ENCODE measurements at places on chromosomes 7 and 10.

DNA sequence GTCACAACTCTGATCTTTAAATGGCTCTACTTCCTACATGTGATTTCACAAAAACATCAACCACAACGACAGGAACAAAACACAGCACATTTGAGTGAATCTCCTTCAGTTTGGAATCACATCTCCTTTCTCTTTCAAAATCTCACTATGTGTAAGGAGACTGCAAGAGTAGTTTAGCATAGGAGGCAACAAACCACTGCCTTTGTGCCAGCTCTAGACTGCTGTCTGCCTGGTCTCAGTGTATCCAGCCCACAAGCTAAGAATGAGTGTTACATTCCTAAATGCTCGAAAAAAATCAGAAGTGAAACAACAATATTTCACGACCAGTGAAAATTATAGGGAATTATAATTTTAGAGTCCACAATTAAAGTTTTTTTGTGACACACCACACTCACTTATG is 217.0 kb upstream of the STEAP4 start:
- no peak for DNase-seq

DNA sequence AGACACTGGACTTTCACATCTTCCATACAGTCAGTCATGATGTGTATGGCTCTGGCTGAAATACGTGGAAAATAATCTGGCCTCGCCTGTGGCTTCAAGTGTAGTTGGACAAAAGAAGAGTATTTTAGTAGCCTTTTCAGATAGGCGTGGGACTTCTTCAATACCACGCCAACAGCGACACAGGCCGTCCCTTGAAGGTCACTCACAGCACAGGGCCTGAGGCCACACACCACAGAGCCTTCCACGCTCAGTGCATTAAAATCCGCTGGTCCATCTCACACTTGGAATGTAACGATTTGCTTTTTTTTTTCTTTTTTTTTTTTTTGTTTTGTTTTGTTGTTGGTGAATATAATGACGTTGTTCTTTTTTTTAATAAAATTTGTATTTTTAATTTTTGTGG is 51.8 kb upstream of the SUN1 start:
- no peak for DNase-seq

- DNase-seq = no peak
Measured at GRCh38 chr7:36153571-36154097, 580 bp downstream of the EEPD1 start.

GRCh38 chr10:132386419-132386831 is 10.6 kb upstream of the PWWP2B start:
- DNase-seq = peak; percentile 68

DNA sequence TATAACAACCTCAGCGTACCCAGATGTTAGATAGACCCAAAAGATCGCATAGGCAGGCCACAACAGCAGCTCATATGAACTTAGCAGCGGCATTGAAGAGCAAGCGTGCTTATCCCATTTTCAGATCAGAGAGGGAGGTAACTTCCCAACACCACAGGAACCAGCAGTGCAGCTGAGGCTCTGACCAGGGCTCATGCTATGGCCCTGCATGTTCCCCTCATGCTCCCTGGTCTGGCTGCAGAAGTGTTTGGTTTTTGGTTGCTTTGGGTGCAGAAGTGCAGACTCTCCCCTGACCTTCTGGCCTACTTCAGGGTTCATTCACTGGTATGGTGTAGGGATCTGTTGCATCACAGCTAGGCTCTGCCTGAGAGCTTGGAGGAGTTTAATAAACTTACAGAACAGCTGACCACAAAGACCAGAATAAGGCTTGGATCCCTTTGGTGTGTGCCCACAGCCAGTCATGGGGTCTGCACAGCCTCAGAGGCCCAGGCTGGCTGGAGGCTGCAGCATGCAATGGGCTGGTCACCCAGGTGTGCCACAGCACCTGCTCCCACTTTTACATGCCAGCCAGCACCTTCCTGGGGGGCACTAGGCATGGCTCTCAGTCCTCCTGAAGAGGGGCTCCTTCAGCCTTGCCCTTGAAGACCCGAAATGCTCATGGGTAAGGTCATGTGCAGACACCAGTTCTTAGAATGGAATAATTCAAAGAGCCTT is 9.1 kb upstream of the CXCL12 start:
- DNase-seq = no peak

DNA sequence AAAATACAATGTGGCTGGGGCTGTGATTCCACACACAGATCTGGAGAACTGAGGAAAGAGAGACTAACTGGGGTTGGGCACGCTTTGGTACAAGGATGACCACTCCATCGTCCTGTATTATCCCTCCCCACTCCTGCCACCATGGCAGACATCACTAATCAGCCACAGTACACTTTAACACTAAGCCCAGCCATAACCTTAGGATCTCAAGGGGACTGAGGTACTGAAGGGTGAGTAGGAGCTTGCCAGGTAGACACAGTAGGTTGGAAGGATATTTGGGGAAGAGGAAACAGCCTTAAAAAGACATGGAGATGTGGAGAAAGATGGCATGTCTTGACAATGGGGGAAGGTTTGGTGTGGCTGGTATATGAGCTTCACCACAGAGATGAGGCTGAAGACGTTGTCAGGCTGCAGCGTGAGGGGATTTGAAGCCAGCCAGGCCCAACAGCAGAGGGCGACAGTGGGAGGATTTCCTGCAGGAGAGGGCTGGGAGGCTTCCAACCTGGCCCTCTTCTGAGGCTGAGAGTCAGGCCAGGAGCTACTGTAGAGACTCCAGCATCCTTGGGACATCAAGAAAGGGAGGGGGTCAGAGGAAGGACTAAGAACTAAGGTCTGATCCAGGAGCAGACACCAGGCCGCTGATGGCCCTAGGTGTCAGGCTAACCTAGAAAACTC is 58.6 kb upstream of the COL13A1 start:
- DNase-seq = no peak

GRCh38 chr7:43535031-43535451 is 47.9 kb upstream of the STK17A start:
- no peak for DNase-seq

GRCh38 chr7:80642871-80643270 is 4.4 kb downstream of the CD36 start:
- DNase-seq = no peak

GRCh38 chr7:121083790-121084251 is 95.3 kb downstream of the CPED1 start:
- no peak for DNase-seq

- no peak for DNase-seq
Measured at GRCh38 chr7:106367018-106367420, 82.2 kb upstream of the NAMPT start.

GRCh38 chr10:122419016-122419415 is 35.4 kb upstream of the ARMS2 start:
- no peak for DNase-seq

DNA sequence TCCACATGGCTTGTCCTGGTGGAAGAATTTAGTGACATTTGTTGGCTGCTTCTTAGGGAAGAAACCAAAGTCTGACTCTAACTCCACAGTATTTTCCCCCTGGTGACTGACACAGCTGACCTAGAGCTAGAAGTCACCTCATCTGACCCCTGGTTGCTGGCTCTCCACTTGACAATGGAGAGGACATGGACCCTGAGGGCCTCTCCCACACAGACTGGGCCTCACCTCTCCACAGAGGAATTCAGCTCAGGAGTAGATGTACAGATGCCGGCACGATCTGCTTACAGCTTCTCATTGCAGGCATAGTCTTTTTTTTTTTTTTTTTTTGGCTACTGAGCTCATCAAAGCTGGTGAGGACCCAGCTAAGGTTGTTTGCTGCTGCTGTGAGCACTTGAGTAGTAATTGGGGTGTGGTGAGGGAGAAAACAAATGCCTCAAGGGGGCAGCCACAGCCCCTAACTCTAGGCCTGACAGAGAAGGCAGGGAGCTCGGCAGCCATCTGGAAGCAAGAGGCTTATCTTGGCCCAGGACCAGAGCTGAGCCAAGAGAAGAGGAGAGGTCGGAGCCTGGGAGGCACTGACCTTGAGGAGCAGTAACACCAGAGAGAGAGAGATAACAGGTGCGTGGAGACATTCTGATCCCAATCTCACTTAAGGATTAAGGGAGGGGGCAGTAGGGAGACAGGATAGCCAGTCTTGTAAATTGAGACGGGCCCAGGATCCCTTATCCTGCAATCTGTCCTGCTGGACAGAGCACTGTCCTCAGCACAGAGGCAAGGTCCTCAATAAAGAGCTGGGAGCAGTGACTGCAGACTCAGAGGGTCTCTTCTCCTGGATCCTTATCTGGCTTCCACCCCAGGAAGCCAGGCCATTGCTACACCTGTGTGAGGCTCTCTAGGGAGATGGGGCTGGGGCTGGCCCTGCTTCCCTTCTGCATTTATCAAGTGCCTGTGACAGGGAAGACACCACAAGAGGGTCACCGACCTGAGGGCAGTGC is 9.4 kb downstream of the PRSS58 start:
- no peak for DNase-seq

DNA sequence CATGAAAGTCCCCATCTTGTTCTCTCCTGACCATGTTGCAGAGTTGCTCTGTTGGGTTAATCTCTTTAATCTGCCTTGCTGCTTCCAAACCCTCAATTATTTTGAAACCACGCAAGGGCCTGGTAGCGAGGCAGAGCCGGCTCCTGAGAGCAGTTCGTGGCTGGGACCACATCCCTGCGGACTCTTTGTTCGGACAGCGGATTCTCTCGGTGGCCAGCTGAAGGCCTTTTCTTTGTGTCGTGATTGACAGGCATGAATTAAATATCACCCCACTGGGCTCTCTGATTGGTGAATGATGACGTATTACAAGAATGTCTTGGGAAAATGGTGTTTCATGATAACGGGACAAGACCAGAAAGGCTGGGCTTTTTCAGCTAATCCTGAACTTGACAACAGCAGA is 66.9 kb upstream of the ARHGAP21 start:
- DNase-seq = no peak

DNA sequence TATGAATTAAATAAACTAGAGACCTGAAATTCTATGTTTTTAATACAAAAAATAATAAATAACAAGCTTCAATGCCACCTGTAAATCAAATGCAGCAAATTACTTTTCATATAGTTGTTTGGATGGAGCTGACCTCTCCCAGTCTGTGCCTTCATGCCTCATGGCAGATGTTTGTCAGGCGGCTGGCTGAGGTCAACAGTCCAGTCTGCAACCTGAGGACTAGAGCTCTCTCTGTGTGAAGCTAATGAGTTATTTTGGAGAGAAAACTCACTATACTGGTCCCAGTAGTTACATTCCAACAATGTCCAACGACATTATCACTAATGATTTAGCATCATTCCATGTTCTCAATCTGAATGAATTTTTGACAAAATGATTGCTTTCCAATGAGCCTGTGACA is 746.2 kb upstream of the POM121L12 start:
- DNase-seq = no peak

- no peak for DNase-seq
Measured at GRCh38 chr10:79252450-79252849, 94.8 kb upstream of the PPIF start.

DNA sequence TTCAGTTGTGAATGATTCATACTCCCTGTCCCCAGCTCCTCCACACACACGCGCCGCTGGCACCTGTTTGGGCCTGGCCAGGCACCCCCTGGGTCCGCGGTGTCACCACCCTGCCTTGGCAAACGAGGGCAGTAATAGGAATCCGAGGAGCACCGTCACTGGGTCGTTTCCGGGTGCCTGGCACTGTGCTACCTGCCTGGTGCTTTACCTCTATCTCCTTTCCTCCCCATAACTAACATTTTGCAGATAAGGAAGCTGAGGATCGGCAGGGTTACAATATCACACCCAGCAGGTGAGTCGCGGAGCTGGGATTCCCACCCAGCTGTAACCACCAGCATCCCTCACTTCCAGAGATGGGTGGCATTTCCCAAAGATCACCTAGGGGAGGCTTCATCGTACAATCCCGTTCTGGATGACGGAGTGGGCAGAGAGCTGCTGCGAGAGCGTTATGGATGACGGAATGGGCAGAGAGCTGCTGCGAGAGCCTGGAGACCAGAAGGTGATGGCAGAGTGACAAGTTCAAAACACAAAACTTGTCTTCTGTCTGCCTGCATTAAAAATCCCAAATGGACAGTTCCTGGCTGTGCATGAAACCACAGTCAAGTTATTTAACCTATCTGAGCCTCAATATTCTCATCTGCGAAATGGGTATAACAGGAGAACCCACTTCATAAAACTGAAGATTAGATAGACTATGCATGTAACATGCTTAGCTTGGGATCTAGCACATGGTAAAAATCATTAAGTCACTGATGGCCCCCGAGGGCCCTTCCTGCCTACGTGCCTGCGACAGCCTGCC is 1.1 kb upstream of the HSPA12A start:
- DNase-seq = no peak

- no peak for DNase-seq
Measured at GRCh38 chr7:141045126-141045841, 28.6 kb upstream of the TMEM178B start.

DNA sequence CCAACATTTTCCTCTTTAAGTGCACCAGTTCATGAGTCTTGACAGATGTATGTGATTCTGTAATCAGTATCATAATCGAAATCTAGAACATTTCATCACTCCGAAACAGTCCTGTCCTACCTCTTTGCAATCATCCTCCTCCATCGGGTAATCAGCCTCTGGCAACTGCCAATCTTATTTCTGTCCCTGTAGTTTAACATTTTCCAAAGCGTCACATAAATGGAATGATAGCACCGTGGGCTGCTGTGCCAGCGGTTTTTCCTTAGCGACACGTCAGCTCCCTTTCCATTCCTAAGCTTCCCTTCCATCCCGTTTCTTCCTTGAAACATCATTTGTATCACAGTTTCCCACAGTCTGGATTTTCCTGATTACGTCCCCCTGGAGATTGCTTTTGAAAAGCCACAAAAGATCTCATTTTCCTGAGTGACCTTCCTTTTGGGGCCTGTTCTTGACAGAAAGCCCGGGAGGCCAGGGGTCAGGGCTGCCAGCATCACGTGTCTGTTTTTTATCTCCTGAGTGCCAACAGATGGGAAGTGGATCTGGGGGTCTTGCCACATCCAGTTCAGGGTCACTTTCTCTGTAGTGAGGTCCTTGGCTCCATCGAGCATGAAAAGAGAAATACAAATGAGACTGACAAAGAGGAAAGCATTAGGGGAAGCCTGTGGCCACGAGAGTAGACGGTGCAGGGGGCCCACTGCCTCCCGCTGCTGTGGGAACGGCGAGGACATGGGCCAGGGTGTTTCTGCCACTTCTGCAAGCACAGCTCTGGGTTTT is 31.6 kb downstream of the TMEM120A start:
- no peak for DNase-seq

GRCh38 chr7:30462179-30462578 is 16.4 kb downstream of the NOD1 start:
- DNase-seq = no peak

DNA sequence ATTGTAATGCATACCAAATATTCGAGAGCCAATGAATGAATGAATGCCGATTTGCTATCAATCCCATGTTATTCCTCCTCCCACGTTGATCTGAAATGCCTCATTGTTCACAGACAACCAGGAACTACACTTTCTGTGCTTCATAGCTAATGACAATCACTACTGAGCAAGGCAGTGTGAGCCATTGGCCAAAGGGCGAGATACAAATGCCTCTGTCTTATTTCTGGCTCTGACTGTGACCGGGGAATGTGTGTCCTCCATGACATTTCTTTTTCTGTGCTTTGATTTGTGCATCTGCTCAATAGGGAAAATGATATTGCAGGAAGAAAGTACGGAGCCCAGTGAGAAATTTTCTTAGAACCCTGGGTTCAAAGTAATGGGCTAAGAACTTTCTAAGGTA is 217.1 kb downstream of the CXCL12 start:
- no peak for DNase-seq

- no peak for DNase-seq
Measured at GRCh38 chr10:123294109-123294508, 139.9 kb downstream of the BUB3 start.

GRCh38 chr7:39971924-39972323 is 21.9 kb downstream of the CDK13 start:
- no peak for DNase-seq

GRCh38 chr7:143320620-143321019 is 4.7 kb downstream of the CLCN1 start:
- DNase-seq = no peak

- no peak for DNase-seq
Measured at GRCh38 chr10:49333192-49333591, 34.2 kb downstream of the C10orf71 start.
